Sciatic nerve (tissue), 2 donors: ENCODE measurements at places on chromosomes 6 and 20. TPM values are rescaled to one million over a fixed set of nuclear protein-coding genes. Genes with fewer than 3 reads are reported as not detected.

DNA sequence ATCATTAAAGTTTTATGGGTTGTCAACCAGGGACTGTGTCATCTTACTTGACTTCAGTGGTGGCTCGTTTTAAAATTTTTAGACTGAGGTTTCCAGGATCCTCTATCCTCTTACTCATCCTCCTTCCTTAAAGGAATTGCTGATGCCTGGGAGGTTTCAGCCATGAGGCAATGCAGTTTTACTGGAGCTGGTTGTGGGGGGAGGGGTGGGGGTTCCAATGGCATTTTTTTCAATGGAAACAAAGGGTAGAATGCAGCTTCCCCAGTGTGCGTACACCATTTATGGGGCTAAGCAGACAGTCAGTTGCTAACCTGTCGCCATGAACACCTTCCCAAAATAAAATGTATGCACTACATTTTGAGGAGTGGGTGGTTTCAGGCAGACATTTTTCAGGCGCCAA, 88.0 kb downstream of the METTL24 start:
- no peak for DNase-seq

LZTS3 gene
- 10.5 TPM for total RNA-seq

- DNase-seq: no peak
Measured at GRCh38 chr6:117989086-117989485, 82.0 kb downstream of the SLC35F1 start.

COL9A3 gene
- total RNA-seq: 69.6 TPM

- DNase-seq: no peak
Measured at GRCh38 chr6:95518630-95519227, 58.6 kb upstream of the MANEA start.

GRCh38 chr6:27505209-27506027, 32.5 kb upstream of the ZNF184 start:
- no peak for DNase-seq

DNA sequence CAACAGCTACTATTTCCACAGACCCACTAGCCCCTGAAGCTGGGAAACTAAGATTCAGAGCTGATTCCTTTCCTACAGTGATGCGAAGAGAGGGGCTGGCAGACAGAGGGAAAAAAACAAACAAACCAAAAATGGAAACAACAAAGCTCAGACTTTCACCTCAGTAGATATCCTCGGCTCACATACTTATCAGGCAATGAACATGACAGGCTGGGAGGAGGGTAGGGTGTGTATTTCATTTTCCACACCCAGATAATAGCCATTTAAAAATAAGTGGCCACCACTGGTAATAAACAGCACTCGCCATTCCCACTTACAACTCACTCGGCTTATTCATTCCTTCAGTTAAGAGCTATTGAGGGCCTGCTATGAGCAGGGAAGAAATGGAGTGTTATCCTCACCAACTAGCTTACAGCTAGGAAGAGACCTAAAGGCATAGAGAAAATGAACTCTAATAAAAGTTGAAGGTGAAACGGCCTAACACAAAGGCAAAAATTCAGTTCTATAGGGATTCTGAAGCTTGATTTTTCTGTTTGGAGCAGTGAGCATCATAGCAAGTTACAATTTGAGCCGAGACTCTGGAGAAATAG, 32.0 kb upstream of the SPTLC3 start:
- no peak for DNase-seq

GRCh38 chr20:10344953-10345352, 89.1 kb downstream of the MKKS start:
- DNase-seq: no peak

DNA sequence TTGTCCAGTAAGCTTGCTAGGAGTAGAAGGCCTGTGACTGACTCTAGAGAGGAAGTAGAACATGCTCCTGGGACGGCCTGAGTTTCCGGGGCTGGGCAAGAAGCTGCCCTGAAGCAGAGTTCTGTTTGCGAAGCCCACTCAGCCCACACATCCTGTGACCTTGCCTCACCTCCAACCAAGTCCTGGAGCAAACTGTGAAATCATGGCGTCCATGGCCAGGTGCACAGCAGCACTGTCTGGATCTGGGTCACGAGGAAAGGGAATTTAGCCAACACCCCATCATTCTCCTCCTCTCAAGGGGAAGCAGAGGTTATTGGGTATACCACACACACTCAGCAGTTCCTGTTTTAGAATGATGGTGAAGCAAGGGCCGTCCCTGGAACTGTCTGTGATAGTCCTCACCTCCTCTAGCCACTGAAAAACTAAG, 87.5 kb downstream of the CRYBG1 start:
- no peak for DNase-seq

- no peak for DNase-seq
Measured at GRCh38 chr20:5703681-5704101, 46.5 kb upstream of the SHLD1 start.

- peak; percentile 73 for DNase-seq
Measured at GRCh38 chr6:30884521-30885480, 482 bp downstream of the DDR1 start.

DNA sequence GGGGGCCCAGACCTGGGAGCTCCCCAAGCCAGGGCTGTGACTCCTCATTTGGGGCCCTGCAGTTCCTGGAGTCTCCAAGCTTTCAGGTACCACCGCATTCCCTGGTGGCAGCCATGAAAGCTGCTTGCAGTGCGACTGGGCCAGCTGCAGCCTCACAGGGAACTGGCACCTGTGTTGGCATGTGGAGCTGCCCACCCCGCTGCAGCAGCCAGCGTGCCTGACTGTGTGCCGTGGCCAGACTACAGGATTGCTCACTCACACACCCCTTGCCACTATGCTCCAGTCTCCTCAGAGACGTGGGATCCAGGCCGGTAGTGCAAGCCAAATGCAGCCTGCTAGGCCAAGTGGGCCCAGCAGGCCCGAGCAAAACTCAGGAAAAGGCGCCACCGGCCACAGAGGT, 450.7 kb downstream of the COL12A1 start:
- DNase-seq: no peak

DNA sequence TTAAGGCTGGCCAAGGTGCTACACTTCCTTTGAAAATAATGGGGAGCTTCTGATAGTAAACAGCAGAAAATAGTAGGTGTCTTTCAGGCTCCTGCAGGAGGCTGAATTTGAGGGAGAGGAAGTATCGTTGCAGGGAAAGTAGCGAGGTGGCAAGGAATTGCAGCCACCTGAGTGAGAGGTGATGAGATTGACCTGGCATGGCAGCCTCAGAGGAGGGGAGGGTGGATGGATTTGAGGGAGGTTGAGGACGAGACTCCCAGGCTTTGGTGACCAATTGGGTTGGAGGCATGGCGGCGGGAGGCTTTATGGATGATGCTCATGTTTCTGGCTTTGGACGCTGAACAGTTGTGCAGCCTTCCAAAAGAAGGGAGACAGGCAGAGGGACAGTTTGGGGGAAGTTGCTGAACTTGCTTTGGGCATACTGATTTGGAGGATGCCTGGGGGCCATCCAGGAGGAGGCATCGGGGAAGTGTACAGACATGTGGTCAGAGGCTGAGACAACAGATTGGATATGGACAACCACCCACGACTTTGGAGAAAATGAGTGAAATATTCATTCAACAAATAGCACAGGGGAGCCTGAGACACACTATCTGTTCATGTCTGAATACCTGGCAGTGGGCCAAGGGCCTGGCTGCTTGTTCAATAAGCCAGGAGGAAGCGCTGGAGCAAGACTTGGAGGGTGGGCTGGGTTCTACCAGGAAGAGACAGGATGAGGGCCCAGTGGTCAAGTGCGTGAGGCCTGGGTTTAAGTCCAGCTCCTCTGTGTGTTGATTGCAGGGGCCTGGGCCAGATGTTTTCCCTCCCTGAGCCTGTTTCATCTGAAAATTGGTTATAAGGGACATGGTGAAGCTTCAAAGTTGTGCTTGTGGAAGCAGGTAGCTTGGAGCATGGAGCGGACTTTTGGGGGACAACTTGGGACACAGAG, 113.2 kb downstream of the CEBPB start:
- DNase-seq: peak; percentile 92

DNA sequence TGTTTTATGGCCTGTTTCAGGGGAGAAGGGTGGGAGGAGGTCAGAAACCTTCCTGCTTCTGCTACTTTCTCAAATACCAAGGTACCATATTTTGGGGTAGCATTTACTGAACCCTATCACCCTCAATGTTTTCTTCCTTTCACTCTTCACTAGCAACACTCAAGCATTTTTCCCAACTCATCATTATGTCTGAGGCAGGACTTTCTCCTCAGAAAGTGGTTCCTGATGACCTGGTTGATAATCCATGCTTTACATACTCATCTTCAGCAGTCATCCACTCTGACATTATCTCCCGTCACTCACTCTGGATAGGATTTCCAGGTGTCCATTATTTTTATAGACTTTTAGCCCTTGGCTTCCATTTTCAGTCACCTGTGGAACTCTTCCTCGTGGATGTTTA, 21.1 kb downstream of the ZNF292 start:
- no peak for DNase-seq

FAM217A gene
- not detected for total RNA-seq

SLC22A7 gene
- not detected for total RNA-seq

HSPA1A gene
- 195 TPM for total RNA-seq

DNA sequence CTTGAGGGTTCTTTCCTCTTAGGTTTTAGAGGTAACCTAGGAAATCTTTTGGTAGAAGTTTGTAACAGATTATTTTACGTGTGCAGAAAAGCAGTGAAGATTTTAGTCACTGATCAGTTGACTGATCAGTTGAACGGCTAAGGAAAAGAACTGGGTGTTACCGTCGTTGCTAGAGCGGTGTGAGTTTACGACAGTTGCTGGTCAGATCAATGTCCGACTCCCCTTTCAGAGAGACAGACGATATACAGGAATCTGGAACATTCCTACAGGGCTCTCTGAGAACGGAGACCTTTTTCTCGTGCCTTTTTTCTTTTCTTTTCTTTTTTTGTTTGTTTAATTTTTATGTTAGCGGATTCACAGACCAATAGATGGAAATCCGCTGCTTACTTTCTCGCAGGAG, 132.1 kb upstream of the ZNF184 start:
- no peak for DNase-seq

DNA sequence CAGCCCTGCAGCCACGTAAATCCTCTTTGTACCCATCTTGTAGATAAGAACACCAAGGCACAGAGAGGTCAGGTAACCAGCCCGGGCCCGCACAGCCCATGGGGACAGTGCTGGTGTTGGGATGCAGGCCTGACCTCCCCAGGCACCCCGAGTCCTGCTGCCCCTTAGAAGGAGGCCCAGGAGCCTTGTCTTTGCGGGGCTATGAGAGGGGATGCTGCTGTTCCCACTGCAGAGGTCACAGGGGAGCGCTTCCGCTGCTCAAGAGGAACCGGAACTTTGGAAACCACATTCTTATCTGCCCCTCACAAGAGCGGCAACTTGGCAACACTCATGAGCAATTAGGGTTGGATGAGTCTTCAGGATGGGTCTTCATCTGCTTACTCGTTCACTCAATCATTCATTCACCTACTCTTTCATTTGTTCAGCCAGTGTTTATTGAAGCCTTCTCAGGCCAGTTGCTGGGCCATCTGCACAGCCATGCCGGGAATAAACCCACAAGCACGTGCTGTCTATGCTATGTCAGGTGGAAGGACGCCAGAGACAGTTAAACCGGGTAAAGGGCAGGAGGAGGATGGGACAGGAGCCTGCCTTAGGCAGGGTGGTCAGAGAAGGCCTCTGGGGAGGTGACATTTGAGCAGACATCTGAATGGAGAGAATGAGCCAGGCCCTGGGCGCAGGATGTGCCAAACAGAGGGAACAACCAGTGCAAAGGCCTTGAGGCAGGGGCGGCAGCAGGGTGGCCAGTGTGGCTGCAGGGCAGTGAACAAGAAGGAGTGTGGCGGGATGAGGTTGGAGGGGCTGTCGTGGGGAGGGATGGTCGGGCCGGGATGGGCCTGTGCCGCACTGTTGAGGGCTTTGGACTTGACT, 60.8 kb downstream of the RBM38 start:
- no peak for DNase-seq

DNA sequence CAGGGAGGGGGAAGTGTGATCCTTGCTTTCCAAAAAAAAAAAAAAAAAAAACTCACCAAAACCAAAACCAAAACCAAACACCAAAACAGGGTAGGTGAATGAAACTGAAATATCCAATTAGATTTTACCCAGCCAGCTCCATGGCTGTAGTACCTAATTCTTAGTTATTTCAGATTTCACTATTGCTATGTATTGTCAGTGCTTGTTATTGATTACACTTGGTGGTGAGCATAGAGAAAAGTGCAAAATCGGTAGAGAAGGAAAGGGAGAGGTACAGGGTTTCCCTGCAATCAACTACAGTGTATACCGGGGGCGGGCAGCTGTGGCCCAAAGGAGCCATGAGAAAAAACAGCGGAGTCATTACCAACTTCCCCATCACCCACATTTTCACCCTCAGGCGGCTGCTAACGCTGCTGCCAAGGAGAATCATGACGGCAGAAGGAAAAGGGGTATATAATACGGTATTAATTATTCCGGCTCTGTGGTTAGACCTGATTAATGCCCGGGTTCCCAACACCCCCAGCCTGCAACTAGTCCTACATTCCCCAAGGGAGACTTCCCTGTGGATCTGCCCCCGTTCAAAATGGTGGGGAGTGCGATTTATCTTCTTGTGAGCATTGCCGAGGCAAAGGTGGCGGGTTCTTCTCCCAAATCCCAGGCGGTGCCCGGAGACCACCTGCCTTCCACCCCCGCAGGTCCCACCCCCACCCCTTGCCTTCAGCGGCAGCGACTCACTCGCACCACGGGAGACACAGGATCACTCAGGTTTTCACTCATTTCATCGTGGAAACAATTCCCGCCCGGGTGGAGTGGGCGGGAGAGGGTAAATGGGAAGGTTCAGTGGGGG, at the start of gene C6orf62:
TSS of gene C6orf62 (minus strand) at position 30 of the 847 bp plus-strand sequence. CDS start 486 bp downstream, outside the sequence.
- DNase-seq: no peak

HSPA1L gene
- 2.8 TPM for total RNA-seq

GRCh38 chr6:167744681-167745669, 81.7 kb upstream of the AFDN start:
- DNase-seq: peak; percentile 45

- no peak for DNase-seq
Measured at GRCh38 chr20:45378191-45378590, at the start of gene TP53TG5. Gene TP53TG5, minus strand, starts transcription at chr20:45378325. Its CDS starts 89 bp downstream, at chr20:45378236.

BFSP1 gene
- total RNA-seq: 0.98 TPM

ANKRD66 gene
- not detected for total RNA-seq

GRCh38 chr20:24777746-24778145, 171.3 kb upstream of the CST7 start:
- DNase-seq: no peak

DNA sequence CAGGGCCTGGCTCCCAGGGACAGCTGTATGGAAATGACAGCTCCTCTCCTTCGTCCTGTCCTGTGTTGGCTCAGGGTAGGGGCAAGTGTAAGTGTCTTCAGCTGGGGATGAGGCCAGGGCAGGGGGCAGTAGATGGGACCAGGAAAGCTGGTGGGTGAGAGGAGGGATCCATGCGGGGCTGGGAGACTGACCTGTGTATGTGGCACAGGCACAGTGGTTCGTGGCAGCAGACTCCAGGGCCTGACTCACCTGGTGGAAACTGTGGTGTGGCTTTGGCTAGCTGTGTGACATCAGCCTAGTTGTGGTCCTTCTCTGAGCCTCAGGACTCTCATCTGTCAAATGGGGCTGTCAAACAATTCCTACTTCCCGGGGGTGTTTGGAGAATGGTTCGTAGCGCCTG, 13.7 kb upstream of the SCRT2 start:
- no peak for DNase-seq

GRCh38 chr6:192313-192664, 100.0 kb upstream of the DUSP22 start:
- DNase-seq: peak; percentile 14

OXT gene
- total RNA-seq: not detected

GRCh38 chr6:30152016-30152673, 8.9 kb downstream of the TRIM10 start:
- no peak for DNase-seq
